ENCODE measurements at places on chromosomes 13 and 19. TPM values are rescaled to one million over a fixed set of nuclear protein-coding genes. Genes with fewer than 3 reads are reported as not detected.

GRCh38 chr13:110555601-110556223, 5.8 kb downstream of the RAB20 start:
- DNase-seq = no peak

GRCh38 chr13:112244061-112244460, 132.1 kb upstream of the SPACA7 start:
- DNase-seq = no peak

DNA sequence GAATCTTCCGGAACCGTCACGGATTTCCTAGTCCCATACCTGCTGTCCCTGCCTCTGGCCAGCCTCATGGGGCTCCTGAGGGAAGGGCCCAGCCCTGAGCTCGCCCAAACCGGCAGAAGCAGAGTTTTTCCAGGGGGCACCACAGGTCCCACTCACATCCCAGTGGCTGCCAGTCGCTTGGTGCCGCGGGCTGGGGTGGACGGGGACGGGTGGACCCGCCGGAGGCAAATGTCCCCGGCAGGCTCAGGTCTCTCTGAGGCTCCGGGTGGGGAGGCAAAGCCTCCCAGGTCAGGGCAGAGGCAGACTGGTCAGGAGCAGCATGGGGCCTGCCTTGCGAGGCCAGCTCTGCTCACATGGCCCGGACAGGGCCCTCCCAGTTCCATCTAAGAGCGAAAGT, 24.8 kb downstream of the ADPRHL1 start:
- no peak for DNase-seq

- no peak for DNase-seq
These were observed 127.7 kb downstream of the FRY start for GRCh38 chr13:32159137-32159869.

DNA sequence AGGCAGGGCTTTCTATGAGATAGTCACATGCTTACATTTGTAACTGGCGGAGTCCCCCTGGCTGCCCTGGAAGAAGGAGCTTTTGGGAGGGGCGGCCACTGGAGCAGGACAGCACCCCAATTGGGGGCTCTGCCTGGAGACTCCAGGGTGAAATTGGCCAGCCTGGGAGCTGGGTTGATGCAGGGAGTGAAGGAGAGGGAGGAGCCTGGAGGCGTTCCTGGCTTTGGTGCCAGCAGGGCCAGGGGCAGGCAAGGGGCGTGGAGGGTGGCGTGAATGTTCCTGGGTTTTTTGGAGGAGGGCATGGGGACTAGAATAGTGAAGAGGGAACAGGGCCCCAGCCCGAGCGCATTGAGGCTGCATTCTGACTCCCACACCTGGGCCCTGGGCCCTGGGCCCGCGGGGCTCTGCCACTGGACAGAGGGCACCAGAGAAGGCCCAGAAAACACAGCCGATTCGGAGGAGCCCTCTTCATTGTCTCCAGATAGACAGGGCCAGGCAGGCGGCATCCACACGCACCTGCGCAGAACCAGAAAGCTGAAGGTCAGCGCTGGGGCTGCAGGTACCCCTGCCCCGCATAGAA, 29.5 kb downstream of the COMP start:
- DNase-seq = no peak

- DNase-seq = no peak
These were observed 7.9 kb downstream of the DENND1C start for GRCh38 chr19:6473647-6474046.

CKM gene
- not detected for total RNA-seq

PMIS2 gene
- not detected for total RNA-seq

ZNF90 gene
- 22.6 TPM for total RNA-seq
